ENCODE measurements at places on chromosomes 6 and 20.

- no peak for DNase-seq
Observed at GRCh38 chr6:81797591-81797990, 45.1 kb upstream of the TENT5A start.

GRCh38 chr6:143531720-143532499, 20.4 kb upstream of the FUCA2 start:
- DNase-seq: no peak

DNA sequence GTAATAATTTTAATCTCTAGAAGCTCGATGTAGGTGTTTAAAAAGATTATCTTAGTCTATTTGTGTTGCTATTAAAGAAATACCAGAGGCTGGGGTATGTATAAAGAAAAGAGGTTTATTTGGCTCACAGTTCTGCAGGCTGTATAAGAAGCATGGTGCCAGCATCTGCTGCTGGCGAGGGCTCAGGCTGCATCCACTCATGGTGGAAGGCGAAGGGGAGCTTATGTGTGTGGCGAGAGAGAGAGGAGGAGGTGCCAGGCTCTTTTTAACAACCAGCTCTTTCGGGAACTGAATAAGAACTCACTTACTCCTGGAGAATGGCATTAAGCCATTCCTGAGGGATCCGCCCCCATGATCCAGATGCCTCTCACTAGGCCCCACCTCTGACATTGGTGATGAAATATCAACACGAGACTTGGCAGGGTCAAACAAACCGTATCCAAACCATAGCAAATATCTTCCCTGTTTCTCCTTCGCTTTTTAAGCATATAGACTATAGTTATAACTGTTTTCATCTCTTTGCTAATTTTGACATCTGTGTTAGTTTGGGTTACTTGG, 24.5 kb downstream of the CHMP4B start:
- no peak for DNase-seq

GRCh38 chr6:135403584-135403983, 94.0 kb downstream of the AHI1 start:
- no peak for DNase-seq

DNA sequence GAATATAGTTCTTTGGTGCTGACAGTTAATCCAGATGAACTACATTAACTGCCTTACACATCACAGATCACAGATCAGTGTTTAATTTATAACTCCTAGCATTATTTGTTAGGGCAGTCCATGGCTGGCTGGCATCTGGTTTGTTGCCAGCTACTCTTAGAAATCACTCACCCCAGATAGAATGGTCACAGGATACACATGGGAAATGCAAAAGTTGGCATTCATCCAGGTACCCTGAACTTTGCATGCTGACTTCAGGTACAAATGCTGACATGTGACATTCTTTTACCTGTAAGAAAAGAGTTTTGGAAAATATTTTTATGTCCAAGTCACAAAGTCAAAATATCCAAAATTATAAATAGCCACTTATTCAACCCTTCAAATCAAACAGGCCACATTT, 20.2 kb downstream of the FBXL4 start:
- DNase-seq: no peak

DNA sequence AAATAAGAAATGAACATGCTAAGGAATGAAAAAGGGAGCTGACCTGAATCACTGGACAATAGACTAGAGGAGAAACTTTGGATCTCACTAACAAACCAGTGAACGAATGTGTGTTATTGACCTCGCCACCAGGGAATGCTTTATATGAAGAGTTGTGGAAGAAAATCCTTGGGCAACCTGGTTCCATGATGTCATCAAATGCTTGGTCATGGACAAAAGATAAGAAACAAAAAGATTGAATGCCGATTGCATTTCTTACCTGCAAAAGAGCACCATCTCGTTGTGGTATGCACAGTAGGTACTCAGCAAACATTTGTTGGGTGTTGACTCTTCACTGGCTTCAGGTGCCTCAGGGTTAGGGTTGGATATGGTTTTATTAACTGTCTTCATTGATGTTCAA, 165.2 kb upstream of the TSHZ2 start:
- DNase-seq: no peak

- DNase-seq: no peak
Observed at GRCh38 chr20:36815454-36816091, 42.0 kb upstream of the DSN1 start.

DNA sequence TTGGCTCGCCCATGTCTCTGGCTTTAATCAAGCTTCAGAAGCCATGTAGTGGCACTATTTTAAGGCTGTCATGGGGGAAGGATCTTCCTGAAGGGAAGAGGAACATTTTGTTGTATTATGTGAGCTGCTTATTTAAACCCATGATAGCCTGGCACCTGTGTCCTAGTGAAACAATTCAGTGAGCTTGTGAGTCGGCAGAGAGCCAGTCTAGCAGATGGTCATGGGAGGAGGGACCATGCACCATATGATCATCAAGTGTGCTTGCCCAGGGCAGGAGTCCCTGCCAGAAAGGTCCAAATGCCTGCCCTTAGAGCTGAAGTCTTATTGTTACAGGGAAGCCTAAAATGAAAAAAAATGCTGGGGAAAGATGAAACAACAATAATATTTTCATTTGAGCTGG, 132.9 kb downstream of the PRDM13 start:
- peak; percentile 1 for DNase-seq

DNA sequence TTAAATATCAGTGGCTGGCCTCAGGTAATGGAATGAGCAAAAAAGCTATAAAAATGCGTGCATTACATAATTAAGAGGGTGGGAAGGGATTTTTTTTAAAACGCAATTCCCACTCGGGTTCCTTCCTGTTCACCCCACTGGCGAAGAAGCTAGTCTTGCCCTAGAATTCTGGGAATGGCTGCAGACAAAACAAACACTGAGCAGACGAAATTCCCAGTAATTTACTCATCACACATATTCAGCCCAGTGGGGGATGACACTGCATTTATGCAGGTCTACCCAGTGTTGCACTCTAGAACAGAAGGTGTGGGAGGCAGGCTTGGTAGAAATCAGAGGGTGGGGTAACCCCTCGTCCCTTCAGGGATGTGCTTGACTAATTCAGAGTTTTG, 2695.0 kb upstream of the DEFB115 start:
- no peak for DNase-seq

- no peak for DNase-seq
Observed at GRCh38 chr6:117130125-117130524, 135.2 kb upstream of the VGLL2 start.

GRCh38 chr6:170091000-170091638, 199.8 kb downstream of the DLL1 start:
- DNase-seq: no peak

DNA sequence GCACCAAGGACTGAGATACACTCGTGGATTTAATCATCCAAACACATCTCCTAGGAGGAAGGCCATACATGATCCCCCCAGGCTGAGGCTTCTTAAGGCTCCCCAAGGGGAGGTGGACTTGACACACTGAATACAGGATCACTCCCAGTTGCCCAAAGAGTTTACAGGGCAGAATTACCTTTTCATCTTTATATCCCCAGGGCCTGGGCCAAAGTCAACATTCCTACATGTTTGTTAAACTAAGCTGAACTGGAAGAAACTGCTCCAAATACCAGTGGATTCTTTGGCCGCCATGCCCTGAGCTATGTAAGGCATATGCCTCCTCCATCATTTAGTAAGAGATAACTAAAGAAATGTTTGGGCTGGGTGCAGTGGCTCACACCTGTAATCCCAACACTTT, 22.2 kb upstream of the SERPINB1 start:
- DNase-seq: no peak

- no peak for DNase-seq
Observed at GRCh38 chr6:123733180-123733579, 70.5 kb upstream of the NKAIN2 start.

GRCh38 chr6:16409531-16410441, 171.4 kb downstream of the GMPR start:
- DNase-seq: peak; percentile 73

DNA sequence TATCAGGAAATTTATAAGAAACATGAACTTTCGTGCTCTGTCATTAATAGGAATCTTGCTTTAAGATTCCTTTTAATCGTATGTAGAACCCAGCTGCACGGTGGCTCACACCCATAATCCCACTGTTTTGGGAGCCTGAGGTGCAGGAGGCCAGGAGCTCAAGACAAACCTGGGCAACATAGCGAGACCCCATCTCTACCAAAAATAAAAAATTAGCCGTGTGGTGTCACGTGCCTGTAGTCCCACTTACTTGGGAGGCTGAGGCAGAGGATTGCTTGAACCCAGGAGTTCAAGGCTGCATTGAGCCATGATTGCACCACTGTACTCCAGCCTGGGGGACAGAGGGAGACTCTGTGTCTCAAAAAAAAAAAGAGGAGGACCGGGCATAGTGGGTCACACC, 7.4 kb downstream of the PTPRA start:
- DNase-seq: no peak

- peak; percentile 46 for DNase-seq
Observed at GRCh38 chr20:63942250-63942951, 13.8 kb downstream of the UCKL1 start.

- no peak for DNase-seq
Observed at GRCh38 chr6:25381077-25381476, 101.9 kb downstream of the CARMIL1 start.

Data from muscle of arm (tissue), 14 donors.